ENCODE measurements at places on chromosomes 13 and 19.

DNA sequence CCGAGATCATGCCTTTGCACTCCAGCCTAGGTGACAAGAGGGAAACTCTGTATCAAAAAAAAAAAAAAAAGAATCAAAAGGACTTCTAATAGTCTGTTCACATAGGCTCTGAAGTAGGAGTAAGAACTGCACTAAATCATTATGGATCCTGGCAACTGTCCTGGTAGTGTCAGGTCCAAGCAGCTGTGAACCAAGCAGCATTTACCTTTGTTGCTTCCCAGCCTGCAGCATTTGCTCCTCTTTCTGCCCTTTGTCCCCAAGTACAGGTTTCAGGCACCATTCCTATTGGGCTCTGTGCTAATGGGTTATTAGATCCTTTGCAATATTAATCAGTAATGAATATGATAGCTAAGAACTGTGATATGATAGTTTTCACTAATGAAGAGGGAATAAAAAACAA, 77.4 kb upstream of the NBEA start:
- DNase-seq: no peak

DNA sequence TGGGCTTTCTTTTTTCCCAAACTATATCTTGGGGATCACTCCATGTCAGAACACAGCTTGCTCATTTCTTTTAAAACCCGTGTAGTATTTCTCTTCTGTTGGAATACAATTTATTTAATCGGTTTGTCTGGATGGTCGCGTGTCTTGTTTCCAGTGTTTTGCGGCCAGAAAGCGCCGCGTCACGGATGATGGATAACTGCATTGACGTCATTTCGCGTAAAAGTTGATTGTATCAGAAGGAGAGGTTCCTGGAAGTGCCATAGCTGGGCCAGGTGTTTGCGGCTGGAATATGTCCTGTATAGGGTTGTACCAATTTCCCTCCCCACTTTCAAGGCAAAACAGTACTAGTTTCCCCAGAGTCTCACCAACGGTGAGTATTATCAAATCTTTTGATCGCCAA, 9.7 kb downstream of the ACTL9 start:
- DNase-seq: no peak

DNA sequence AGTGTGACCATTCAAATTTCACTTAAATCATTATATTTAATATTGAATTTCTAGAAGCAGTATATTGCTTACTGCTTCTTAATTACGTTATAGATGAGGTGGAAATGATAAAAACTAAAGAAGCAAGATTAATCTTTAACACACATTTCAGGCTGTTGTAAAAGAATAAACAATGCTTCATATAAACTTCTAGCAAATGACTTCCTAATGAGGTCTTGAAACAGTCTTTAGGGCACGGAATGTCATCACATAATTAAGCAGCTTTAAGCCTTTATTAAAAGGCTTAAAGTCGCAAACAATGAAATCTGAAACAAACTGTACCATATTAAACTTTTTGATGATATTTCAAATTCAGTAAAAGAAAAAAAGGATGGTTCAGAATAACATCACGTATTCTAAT, 1.9 kb downstream of the SLITRK6 start:
- no peak for DNase-seq

GRCh38 chr13:44686531-44686934, 110.4 kb upstream of the TSC22D1 start:
- DNase-seq: no peak

- DNase-seq: peak; percentile 49
These were observed 126.4 kb downstream of the TNFRSF19 start for GRCh38 chr13:23696610-23697009.

DNA sequence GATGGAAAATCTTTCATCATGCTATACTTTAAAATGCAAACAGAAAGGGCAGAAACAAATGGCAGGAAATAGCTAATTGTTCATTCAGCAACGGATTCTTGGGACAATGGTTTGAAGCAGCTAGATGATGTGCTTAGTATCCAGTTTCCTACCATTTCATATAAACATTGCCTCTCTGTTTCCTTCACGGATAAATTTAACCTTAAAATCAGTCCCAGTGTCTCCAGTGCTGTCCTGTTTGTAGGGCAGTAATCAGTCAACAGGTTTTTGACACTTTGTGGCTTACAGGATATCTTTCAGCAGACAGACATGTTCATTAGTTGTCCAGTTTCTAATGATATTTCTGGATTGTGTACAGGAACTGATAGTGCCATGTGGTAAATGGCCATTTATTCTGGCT, 24.7 kb upstream of the RB1 start:
- no peak for DNase-seq

GRCh38 chr13:112905990-112906641, 62.9 kb upstream of the MCF2L start:
- DNase-seq: no peak

DNA sequence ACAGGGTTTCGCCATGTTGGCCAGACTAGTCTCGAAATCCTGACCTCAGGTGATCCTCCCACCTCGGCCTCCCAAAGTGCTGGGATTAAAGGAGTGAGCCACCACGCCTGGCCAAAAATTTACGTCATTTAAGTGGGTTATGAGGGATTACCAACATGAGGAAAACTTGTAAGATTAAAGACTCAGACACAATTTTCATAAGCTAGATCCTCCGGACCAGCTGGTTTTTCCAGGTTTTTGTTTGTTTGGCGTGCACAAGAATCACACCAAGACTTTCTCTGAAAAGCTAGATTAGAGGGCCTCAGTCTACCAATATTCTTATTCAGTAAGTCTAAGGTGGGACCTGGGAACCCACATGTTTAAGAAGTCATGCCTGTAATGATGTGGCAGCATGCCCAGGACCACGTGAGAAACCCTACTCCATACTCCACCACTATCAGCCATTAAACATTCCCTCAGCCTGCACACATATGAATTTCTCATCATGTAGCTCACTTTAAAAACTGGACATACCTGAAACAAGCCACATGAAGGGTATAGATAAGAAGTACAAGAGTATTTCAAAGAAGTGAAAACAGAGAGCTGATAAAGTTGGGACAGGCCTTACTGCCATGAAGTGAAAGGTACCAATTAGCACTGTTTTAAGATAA, 25.7 kb downstream of the DIAPH3 start:
- DNase-seq: no peak

GRCh38 chr13:43787518-43787891, 733 bp upstream of the ENOX1 start:
- no peak for DNase-seq

- peak; percentile 95 for DNase-seq
These were observed 6.0 kb downstream of the EHD2 start for GRCh38 chr19:47719047-47719859.

GRCh38 chr19:15114153-15114540, 6.9 kb downstream of the SYDE1 start:
- DNase-seq: peak; percentile 71

GRCh38 chr13:62387647-62388046, 972.0 kb upstream of the PCDH20 start:
- DNase-seq: peak; percentile 18

GRCh38 chr19:58434217-58434616, 5.7 kb downstream of the ZNF132 start:
- no peak for DNase-seq

GRCh38 chr13:47832458-47832972, 168.6 kb downstream of the SUCLA2 start:
- no peak for DNase-seq

DNA sequence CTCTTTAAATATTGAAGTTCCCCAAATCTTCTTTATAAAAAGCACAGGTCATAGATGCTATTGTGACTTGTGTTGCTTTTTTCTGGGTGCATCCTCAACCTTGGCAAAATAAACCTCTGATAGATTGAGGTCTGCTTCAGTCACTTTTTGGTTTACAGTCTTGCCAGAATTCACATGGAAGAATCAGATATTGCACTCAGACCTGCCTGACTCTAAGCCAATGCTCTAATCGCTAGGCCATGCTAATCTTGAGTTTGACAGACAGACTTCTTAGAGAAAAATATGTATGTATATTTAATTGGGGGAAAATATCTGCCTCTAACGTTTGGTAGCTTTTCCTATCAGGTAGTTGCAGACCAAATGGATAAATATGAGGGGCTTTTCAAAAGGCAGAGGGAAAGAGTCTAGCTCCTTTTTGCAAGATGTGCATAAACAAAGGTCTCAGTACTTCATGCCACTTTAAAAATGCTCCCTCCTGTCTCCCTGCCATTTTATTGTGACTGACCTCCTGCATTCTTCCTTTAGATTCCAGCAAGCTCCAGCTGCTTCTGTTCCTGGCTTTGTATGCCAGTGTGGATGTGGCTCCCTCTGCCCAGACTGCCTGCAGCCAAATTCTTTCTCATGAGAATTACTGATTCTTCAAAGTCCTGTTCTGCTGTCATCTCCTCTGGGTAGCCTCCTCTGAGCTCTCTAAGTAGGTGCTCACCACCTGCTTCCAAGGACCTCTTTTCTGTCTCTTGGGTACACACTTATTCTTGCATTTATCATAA, 42.4 kb upstream of the RFC3 start:
- peak; percentile 16 for DNase-seq

GRCh38 chr13:100811024-100811865, 136.7 kb upstream of the TMTC4 start:
- no peak for DNase-seq

DNA sequence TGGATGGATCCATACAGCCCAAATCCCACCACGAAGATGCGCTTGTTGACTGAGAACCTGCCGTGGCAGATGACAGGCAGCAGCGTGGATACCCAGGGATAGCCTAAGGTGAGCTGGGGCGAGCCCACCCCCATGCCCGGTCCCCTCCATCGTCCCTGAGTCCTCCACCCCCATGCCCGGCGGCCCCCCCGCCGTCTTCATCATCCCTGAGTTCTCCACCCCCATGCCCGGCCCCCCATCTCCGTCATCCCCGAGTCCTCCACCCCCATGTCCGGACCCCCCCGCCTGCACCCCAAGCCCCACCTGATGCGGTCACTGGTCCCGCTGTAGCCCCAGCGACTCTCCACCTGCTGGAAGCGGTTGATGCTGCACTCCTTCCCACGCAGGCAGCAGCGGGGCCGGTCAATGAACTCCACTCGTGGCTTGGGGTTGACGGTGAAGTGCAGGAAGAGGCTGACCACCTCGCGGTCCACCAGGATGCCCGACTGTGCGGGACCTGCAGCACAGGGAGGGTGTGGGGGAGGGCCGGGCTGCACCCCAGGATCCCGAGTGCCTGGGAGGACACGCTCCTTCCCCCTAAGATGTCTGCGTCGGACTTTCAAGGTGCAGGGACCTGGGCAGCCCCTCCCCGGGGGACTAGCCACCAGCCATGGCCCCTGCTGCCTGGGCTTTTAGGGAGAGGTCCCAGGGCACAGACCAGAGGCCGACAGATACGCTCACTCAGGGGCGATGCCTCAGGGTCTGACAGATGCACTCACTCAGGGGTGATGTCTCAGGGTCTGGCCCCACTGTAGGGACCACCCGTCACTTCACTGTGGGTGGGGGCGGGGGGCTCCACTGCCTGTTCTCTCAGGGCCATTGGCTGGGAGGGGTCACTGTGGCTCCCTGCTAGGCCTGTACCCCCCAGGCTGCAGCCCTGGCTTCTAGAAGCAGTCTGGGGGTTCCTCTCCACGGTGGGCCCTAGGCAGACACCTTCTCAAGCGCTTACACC, 28.0 kb downstream of the BTBD2 start:
- no peak for DNase-seq

- DNase-seq: peak; percentile 36
These were observed 79.2 kb downstream of the UBL3 start for GRCh38 chr13:29771247-29771646.

- DNase-seq: no peak
These were observed 7.8 kb downstream of the TMIGD2 start for GRCh38 chr19:4294389-4294788.

GRCh38 chr19:29528350-29528945, 2.7 kb downstream of the VSTM2B start:
- peak; percentile 83 for DNase-seq

- DNase-seq: peak; percentile 43
These were observed at the start of gene CNOT3 for GRCh38 chr19:54137699-54138488. TSS of gene CNOT3 (plus strand) at chr19:54137762. CDS start at chr19:54142979, 5,217 bp downstream.

DNA sequence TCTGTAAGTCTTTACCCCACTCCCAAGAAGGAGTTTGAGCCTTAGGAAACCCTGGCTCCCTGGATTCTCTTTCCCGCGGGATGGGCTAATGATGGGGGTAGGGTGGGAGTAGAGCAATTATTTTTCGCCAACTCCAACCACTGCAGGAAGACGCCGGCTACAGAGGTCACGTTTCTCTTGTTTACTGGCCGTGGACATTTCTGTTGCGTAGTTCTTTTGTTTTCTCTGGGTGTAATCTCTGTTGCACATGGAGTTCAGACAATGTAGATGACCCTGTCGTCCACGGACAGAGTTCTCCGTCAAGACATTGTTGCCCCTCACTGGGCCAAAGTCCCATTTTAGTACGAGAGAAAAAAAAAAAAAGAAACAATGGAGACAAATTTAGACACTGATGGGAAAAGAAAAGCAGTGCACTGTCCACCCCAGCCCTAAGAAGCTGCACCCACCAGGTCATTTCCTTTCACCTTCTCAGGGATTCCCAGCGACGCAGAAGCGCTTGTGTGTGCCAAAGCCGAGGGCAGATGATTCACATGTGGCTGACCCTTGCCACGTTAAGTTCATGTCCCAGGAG, 133.9 kb upstream of the ARGLU1 start:
- DNase-seq: no peak

DNA sequence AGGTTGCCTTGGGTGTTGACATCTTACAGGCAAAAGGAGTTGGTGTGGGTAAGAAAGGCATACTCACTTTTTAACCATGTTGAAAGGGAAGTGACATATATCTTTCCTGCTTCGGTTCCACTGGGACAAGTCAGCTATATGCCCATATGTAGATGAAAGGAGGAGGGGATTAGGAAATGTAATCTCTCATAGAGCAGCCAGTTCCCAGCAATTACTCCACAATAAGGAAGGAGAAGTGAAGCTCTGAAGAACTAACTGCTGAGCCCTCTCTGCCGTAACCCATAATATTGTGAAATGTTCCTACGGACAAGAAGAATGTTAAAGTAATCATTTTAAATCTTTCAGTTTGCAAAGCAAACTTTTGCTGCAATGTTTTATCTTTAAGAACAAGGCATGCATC, 82.2 kb downstream of the EDNRB start:
- no peak for DNase-seq

DNA sequence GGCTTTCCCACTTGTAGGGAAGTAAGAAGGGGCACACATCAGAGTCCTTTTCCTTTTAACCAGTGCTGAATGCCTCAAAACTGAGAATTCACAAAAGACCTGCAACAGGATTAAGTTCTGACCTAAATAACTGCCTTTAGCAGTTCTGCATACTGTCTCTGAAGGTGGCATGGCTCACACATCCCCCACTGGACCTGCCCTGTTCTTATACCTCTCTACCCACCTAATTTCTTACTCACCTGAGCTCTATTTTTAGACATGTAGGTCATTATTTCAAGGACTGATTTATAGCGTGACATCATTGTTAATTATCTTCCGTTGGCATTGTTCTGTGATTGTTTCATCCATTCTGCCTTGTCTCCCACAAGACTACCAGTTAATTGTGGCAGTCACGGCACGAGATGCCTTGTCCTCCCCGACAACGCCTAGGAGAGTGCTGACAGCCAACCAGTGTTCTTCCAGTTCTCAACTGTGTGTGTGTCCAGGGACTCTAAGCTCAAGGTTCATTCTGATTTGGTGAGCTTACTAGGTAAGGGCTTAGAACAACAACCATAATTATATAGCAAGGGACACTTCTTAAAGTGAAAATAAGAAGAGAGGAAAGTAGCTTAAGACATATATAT, 27.1 kb upstream of the UBL3 start:
- no peak for DNase-seq
